ENCODE measurements at places on chromosomes 6 and 20.

DNA sequence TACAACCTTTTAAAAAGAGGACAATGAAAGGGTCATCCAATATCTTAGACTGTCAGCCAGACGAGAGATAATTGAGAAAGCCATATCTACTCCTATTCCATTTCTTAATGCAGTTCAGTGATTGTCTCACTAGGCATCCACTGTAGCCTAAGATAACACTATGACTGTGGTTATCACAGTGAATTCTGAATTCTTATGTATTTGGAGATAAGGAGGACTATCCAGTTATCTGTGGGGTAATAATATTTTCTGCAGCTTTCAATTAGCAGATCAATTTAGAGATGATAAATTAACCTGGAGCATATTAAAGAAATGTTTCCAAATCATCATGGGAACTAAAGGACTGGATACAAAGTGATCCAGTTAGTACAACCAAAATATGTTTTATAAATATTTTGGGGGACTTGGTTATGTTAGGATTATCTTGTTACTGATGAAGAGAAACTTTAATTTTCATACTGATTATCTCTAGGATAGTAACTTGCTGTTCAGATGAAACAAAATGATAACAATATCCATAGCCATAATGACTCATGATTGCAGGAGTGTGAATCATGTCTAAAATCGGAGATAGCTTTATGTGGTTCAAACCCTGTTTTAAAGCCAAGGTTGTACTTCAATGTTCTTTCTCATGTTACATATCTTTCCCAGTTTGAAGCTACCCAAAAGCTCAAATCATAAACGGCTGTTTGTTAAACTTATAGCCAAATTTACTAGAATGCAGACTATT lies 1152.0 kb downstream of the HACE1 start:
- DNase-seq: no peak

GRCh38 chr6:303948-304558 lies 11.8 kb downstream of the DUSP22 start:
- no peak for DNase-seq

DNA sequence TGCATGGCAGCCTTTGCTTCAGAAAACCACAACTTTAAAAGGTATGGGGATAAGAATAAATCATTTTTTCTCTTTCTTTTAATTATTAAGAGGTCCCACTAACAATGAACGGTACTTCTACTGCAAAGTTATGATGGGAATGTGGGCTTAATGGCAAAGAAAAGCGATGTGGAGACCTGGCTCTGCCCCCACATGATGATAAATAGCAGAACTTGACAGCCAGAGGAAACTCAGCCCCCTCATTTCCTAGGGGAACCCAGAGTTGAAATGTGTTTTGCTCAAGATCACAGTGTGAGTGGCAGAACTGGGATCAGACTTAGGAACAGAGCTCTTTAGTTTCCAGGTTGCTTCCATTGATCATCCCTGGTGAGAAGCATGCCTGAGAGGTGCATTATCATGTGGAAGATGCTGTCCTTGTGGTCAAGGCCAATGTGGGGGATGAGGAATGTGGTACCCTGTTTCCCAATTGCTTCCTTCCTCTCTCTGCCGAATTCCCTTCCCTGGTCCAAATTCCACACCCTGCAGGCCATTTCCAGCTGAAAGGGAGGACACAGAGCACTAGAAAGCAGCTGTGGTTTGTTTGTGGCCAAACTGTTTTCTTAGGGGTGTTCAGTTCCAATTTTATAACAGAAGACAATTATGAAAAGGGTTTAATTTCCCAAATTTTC lies 66.0 kb downstream of the BACH2 start:
- no peak for DNase-seq

- DNase-seq: no peak
These were observed 39.1 kb downstream of the PLEKHG1 start for GRCh38 chr6:150638765-150639164.

- DNase-seq: no peak
These were observed 32.7 kb upstream of the CRISP1 start for GRCh38 chr6:49898904-49899566.

DNA sequence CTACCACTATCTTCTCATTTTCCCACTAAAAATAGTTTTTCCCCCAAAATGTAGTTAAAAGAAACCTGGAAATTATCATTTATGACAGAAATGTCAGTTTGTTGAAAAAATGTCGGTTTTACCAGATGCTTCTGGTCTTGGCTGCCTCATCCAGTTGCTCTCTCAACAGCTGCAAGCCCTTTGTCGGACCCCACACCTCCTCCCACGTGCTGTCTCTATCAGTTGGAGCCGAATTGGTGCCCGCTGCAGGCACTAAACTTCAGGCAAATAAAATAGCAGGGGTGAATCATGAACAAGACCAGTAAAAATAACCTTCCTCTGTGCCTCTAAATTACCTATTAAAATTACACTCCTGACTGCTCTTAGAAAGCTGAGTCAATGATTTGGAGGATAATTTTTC lies 129.5 kb upstream of the CEP162 start:
- no peak for DNase-seq

DNA sequence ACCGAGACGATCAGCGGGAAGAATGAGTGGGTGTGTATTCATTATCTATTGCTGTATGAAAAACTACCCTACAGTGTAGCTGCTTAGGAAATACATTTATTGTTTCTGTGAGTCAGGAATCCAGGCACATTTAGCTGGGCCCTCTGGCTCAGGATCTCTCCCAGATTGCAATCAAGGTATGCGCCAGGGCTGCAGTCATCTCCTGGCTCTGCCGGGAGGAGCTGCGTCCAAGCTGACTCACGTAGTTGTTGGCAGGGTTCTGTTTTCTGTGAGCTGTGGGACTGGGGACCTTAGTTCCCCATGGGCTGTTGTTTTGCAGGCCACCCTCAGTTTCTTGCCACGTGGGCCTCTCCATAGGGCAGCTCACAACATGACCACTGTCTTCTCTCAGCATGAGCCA lies 68.2 kb upstream of the FUCA2 start:
- DNase-seq: peak; percentile 47

- peak; percentile 72 for DNase-seq
These were observed 163.3 kb downstream of the VEGFA start for GRCh38 chr6:43933148-43933885.

- DNase-seq: no peak
These were observed 14.9 kb upstream of the SLC22A1 start for GRCh38 chr6:160106701-160107100.

GRCh38 chr6:15533379-15534026 lies 129.3 kb downstream of the DTNBP1 start:
- peak; percentile 17 for DNase-seq

DNA sequence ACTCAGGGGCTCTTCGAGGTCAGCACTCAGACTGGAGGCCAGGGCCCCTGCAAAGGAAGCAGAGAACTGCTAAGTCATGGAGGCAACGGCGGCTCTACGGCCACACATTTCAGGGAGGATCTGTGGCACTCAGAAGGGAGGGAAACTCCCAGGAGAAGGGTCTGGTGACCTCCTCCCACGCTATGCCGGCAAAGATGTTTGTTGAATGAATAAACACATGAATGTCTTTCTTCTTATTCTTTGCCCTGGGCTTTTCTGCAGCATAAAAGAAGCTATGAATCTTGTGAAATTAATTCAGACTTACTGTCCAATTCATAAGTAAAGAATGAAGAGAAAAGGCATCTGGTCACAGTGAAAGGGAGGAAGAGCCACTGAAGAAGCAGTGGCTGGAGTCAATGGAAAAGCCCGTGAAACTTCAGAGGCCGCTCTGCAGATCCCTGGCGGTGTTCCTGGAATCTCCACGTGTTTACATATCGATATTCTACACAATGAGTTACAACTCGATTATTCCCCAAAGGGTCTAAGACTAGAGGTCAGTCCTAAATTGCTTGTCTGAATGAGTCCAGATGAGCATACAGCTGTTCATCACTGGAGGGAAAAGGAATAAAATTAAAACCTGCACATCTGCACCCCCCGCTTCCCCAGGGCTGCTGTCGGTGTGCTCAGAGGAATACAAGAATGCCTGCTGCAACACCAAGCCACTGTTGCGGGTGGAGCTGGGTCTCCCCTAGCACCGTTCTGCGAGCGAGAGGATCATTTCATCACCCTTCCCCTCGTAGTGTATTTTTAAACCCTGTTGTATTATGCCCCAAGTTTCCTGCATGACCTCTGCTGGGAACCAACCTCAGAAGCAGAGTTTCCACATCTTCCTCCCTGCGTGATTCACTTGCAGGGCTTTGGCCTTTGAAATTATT lies 25.6 kb downstream of the INSM1 start:
- peak; percentile 13 for DNase-seq

GRCh38 chr20:37295001-37295400 lies 5.5 kb downstream of the MANBAL start:
- DNase-seq: peak; percentile 96

DNA sequence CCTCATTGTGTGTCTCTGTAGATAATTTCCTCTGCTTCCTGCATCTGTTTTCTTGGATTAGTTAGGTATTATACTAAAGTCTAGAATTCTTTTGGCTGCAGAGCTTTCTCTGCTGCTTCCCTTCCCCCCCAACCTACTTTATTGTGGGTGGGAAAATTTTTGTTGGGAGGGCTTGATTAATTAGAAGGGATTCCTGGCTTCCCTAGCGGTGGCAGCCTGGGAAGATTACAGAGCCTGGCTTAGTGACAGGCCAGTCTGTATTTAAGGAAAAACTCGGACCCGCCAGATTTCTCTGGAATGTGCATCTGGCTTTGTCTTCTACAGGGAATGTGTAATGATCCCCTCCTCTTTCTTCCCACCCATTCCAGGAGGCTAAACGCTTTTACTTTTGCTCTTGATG lies 31.2 kb downstream of the SLX4IP start:
- peak; percentile 77 for DNase-seq

DNA sequence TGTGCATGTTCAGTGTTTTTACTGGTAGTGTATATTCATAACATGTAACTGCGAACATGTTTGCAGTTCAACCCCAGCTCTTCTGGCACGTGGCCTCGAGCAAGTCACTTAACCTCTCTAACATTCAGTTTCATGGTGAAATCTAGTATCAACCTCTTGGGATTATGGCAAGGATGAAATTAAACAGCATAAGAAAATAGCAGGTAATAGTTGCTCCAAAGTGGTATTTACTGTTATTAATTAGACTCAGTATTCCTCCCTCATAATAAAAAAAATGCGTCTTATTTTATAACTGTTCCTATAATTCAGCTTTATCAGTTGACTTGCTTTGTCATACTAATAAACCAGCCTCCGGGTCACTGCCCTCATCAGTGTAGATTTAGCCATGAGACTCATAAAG lies 15.0 kb downstream of the FAM184A start:
- no peak for DNase-seq

- peak; percentile 1 for DNase-seq
These were observed 109.7 kb downstream of the LRFN2 start for GRCh38 chr6:40477246-40478126.

DNA sequence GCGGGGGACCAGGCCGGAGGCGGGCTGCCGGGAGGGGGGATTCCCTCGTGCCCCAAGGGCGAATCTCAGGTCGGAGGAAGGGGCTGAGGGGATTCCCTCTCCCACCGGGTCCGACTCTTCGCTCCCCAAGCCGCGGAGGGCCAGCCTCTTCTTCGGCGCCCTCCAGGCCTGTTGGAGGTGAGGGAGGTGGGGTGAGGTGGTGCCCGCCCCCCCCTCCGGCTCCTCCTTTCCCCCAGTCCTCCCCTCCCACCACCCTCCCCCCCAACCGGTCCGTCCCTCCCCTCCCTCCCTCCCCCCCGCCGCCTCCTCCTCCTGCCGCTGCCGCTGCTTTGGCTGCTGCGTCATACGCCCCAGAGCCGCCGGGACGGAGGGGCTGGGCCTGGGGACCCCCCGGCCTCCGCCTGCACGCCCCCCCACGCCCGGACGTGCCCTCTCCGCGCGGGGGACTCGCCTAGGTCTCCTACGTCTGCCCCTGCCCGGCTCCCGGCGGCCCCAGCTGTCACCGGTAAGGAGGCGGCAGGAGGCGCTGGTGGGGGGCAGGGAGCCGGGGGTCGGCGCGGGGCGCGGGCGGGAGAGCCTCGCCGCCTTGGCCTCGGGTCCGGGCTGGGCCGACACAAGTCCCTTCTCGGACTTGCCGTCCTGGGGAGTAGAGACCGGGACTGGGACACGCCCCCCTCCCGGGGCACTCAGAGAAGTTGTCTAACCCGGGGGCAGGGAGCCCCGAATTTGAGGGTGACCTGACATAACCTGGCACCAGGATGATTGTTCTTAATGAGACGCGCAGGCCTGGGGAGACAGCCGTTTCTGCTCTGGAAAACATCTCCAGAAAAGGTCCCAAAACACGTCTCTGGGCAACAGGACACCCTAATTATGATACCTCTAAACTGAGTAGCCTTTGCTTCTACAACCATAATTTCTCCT lies at the start of gene PHF1:
TSS of gene PHF1 (plus strand) at position 304 of the 921 bp plus-strand sequence. CDS start 1,250 bp downstream, outside the sequence.
- peak; percentile 87 for DNase-seq

- no peak for DNase-seq
These were observed 14.7 kb downstream of the GPR31 start for GRCh38 chr6:167143041-167143440.

DNA sequence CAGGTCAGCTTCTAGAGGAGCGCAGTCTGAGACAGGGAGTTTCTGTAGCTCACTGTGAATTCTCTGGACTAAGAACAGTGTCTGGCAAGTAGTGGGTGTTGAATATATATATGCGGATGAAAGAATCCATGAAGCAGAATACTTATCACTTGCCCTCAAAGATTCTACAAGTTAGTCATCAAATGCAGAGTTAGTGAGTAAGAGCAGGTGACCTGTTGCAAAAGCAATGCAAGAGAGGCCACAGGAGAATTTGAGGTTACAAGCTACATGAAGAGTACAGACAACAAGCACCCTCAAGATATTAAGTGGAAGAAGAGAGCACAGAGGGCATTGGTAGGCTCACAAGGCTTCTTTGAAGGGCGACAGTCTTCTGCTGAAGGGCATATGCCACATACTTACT lies 103.4 kb upstream of the BTBD3 start:
- DNase-seq: peak; percentile 58

- DNase-seq: no peak
These were observed 146.4 kb downstream of the RPS12 start for GRCh38 chr6:132960720-132961119.

DNA sequence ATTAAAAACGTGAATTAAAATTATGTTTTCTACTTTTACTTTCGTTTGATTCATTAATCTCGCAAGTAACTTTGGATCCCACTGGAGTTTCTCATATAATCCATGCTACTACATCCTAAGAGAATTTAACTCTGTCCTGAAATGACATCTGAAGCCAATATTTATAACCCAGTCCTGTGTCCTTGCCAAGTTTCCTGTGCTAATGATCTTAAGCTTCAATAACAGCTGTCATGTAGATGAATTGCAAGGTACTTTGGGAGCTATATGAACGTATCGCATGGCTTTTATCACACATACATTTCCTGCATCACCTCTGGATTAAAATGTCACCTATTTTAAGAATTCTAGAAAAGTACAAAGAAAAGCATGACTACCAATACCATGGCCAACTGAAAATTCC lies 833.8 kb upstream of the CITED2 start:
- peak; percentile 19 for DNase-seq

- peak; percentile 8 for DNase-seq
These were observed 26.2 kb upstream of the LRRC1 start for GRCh38 chr6:53768636-53769035.

Data from fibroblast of skin of scalp (primary cell).